ENCODE measurements at places on chromosomes 6 and 20. TPM values are rescaled to one million over a fixed set of nuclear protein-coding genes. Genes with fewer than 3 reads are reported as not detected.

The C20orf202 gene
- 0.24 TPM for polyA plus RNA-seq

The PHACTR1 gene
- polyA plus RNA-seq = 12.9 TPM

The PREX1 gene
- polyA plus RNA-seq = 15.0 TPM

The PHACTR3 gene
- 13.1 TPM for polyA plus RNA-seq

The FRK gene
- polyA plus RNA-seq = 6.0 TPM

The COL9A3 gene
- polyA plus RNA-seq = 17.6 TPM

The RAET1L gene
- not detected for polyA plus RNA-seq

The EPHA7 gene
- 47.4 TPM for polyA plus RNA-seq

The VGLL2 gene
- polyA plus RNA-seq = not detected

DNA sequence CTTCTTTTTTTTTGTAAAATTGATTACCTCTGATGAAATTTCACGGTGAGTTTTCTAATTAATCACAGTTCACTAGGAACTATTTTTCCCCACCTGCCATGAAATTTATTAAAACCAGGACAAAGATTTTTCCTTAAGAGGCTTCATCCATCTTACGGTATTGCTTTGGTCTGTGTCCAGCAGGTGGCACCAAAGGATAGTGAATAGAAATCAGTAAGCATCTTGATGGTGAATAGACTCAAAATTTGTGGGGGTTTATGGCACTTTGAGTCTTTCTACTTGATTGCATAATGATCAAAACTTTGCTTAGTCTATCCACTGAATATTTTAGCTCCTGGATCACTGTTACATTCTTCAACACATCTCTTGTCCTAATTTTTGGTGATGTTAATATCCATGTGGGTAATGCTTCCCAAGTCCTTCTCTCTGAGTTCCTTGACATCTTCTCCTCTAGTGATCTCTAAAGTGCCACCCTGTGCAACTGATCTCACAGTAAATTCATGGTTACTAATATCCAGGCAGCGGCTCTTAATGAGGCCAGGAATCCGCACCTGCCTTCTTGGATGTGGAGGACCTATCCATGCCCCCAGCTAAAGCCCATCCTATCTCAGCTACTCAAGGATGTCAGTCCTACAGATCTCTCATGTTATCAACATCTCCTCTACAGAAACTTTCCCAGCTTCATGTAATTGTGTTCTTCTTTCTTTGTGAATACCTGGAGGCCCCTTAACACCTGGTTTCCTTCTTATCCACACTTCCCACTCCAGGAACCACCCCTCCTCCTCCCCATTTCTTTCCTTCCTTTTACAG, 54.5 kb downstream of the STMND1 start:
- peak; percentile 72 for DNase-seq

GRCh38 chr6:4280707-4281106, 145.3 kb upstream of the ECI2 start:
- no peak for DNase-seq

DNA sequence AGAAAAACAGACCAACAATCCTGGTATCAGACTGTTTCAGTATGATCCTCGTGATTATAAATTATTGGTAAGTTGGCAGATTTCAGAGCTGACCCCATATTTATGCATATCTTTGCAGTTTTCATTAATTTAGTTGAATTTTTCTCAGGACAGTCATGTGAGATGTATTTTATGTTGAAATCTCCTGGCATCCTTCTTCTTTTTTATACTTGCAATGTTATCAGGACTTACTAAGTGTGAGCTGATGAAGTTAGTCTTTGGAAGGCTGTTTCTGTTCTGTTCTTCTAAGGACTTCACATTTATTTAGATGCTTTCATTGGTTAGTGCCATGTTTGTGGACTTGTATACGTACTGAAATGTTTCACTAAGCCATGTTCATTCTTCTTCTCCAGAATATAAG, 17.2 kb downstream of the SMPDL3A start:
- no peak for DNase-seq

- no peak for DNase-seq
Observed at GRCh38 chr6:138518054-138518453, 18.8 kb upstream of the NHSL1 start.

- no peak for DNase-seq
Observed at GRCh38 chr6:168637834-168638233, 196.8 kb downstream of the SMOC2 start.

DNA sequence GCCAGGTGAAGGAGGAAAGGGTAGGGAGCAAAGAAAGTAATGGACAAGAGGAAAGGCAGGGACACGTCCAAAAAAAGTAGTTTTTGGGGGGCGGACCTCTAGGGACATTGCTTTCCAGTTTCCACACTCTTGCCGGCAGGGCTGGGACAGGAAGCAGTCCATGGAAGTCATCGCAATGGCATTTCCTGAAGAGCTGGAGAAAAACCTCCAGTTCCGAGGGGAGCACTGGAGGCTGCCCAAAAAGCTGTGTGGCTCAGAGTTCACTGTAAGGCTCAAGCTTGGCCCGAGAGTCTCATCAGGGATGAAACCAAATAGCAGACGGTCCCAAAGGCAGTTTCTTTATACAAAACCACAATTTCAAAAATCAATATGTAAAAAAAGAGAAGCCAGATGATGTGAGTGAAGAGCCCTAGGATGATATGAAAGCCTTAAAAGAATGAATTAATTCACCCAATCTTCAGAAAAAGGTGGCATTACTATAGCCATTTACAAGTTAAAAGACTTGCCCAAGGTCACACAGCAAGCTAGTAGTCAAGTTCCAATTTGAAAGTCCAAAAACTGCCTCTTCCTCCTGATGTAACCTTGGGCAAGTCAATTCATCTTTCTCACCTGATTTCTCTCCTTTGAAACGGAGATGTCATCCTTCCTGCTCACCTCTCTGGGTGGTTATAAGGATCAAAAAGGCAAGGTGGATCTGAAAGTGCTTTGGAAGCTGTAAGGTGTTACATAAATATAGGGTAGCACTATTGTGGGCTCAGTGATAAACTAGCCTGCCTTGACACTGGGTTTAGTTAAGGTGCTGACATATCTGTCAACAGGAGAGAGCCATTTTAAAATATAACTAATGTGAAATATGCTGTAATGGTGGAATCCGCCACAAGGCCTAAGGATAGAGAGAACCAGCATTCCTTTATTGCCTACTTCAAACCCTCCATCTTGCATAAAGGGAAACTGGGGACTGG, 9.1 kb downstream of the BCL2L1 start:
- DNase-seq = no peak

DNA sequence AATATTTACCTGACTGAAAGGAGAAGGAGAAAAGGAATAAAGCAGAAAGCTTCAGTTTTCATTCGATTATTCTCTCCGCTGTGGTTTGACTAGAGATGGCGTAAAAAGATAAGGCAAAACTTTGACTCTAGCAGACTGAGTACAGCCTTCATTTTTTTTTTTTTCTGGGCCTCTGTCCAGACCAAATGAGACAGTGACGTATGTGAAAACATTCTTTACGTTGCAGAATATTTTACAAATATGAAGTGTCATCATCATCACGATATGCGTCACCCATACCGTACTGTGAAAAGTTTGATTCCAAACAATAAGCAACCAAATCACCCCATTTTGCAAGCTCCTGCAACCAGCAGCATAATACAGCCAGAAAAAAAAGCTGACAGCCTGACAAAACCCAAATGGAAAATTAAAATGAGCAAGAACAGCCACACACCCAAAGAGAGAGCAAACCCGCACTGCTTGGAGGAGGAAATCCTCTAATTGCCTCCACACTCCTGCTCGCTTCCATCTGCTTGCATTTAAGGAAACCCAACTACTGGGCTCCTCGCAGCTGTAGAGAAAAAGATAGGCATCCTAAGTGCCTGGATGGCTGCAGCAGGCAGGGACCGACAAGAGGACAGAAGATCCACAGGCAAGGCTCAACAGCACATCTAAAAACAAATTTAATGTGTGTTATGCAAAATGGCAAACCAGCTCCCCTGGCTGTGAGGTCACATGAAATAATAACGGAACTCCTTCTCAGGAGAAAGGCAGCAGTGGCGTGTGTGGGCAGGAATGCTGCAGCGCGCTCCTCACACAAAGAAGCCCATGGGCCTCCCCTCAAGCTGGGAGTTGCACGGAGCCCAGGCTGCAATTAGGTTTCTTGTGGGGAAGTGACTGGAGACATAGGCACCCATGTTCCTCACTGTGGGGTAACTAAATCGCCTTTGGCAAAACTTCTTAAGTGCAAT, 113.1 kb downstream of the FYN start:
- DNase-seq = no peak

DNA sequence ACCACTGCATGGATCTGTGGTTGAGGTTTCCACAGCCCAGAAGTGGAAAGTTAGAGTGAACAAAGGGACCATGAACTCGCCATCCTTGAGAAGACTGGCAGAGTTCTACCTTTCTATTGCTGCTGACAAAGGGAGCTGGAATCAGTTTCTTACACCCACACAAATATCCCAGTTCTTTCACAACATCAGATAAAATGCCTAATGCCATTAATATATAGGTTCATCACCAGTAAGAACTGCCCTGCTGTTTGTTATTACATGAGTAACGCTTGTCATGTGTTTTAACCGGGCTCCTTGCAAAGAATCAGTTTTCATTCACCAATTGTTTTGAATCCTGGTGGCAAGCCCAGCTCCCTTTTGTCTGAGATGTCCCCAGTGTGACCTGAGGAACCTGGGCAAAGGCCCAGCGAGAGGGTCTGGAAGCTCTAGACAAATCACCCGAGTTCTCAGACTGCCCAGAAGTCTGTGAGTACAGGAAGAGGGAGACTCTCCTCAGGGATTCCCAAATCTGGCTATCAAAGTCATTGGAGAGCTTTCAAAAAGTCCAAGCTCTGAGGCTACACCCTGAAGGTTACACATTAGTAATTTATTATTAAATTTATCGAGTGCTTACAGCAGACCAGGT, 7.5 kb upstream of the CD164 start:
- no peak for DNase-seq

DNA sequence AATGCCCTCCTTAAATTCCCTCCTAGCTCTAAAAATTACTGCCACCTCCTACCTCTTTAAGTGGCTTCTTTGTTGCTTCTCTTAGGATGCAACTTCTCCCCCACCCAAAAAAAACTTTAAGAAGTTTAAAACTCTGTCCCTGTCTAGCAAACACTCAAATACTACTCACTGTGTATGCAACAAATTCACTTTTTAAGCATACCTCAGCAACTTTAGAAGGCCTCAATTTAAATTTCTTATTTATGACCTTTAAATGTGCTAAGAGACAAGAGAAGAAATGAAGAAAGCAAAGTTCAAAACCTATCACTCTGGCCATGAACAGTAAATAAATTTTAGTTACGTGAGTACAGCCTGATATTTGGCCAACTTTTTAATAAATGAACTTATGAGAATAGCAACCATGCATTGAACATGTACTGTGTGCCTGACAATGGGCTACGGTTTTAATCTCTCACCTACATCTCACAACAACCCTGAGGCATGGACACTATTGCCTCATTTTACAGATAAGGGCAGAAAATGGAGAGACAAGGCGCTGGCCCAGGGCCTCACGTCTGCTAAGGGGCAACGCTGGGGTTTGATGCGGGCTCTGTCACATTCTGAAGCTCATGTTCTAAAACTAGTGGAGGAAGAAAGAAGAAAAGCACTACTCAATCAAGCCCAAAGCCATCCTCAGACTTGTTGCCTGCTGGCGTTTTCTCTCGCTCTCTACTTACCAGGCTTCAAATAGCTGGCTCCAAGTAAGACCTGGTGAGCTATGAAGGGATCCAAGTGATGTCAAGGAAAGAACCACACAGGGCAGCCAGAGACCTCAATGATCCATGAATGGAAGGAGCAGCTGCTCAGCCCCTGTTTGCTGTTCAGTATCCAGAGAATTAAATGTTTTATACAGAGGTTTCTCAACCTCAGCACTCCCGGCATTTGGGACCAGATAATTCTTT, 99.8 kb downstream of the TBC1D7 start:
- DNase-seq = no peak

GRCh38 chr20:14700639-14700960, 363.2 kb upstream of the FLRT3 start:
- no peak for DNase-seq

- no peak for DNase-seq
Observed at GRCh38 chr6:108502832-108503231, 57.9 kb upstream of the FOXO3 start.

Data from right renal pelvis (tissue), 4 donors.